ENCODE measurements at places on chromosomes 6 and 20. TPM values are rescaled to one million over a fixed set of nuclear protein-coding genes. Genes with fewer than 3 reads are reported as not detected.

Gene FOXQ1
- polyA plus RNA-seq, result 9.0 TPM

GRCh38 chr6:157757430-157758403 is 65.3 kb upstream of the SNX9 start:
- DNase-seq, result no peak

- no peak for DNase-seq
Observed at GRCh38 chr6:167717867-167718266, 108.8 kb upstream of the AFDN start.

GRCh38 chr20:63682384-63683139 is 13.9 kb upstream of the TNFRSF6B start:
- DNase-seq, result no peak

Gene ITPR3
- 11.0 TPM for polyA plus RNA-seq

DNA sequence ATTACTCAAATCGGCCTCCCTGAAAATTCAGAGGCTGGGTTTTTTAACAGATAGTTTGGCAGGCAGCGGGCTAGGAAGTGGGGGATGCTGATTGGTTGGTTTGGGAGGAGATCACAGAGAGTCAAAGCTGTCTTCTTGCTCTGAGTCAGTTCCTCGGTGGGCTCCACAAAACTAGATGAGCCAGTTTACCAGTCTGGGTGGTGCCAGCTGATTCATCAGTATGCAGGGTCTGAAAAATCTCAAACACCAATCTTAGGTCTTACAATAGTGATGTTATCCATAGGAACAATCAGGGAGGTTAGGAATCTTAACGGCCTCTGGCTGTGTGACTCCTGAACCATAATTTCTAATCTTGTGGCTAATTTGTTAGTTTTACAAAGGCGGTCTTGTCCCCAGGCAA is 190.7 kb downstream of the C6orf118 start:
- DNase-seq, result no peak

DNA sequence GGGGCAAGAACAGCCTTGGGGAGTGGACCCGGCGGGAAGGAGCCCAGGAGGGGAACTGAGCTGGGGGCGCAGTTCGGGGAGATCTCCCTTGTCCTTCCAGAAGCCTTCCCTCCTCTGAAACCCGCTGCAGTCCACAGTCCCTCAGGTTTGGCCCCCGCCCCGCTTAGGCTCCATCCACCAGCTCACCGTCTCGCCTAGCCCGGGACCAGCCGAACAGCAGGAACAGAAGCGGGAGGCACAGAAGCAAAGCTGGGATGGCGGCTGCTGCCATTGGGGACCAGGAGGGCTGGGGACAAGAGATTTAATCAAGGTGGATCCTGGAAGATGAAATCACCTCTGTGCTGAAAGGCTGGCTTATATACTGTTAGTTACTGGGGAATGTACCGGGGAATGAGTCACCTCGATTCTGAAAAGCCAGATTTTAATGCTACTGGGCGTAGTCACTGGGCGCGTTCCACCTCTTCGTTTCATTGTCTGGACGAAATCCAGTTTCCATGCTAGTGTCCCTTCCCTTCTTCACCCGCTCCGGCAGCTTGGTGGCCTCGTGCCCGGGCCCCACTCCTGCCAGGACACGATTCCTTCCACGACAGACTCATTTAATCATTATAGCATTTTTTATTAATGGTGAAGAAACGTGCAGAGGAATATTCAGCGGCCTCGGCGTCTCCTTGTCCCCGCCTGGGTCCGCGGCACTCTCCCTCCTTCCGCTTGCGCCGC is at the start of gene RAET1L:
RAET1L (minus strand) TSS at position 332 of the 717 bp plus-strand sequence; CDS start at position 271, 61 bp downstream.
- DNase-seq, result peak; percentile 61

DNA sequence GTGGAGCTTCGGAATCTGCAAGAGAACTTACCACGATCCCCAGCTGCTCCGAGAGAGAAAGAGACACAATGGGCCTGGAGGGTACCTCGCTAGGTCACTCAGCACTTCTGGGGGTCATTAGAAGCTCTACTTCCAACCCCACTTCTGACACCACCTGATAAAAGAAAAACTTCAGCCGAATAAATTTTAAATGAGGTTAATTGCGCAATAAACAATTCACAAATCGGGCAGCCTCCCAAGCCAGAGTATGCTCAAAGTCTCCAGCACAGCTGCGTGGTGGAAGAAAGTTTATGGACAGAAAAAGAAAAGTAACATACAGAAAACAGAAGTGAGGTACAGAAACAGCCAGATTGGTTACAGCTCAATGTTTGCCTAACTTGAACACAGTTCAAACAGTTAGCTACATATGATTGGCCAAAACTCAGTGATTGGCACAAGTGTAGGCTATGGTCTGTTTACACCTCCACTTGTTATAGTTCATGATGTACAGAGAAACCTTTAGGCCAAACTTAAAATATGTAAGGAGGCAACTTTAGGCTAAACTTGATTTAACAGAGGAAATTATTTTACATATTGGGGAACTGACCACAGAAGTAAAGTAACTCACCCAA is 52.6 kb downstream of the COL11A2 start:
- DNase-seq, result no peak

DNA sequence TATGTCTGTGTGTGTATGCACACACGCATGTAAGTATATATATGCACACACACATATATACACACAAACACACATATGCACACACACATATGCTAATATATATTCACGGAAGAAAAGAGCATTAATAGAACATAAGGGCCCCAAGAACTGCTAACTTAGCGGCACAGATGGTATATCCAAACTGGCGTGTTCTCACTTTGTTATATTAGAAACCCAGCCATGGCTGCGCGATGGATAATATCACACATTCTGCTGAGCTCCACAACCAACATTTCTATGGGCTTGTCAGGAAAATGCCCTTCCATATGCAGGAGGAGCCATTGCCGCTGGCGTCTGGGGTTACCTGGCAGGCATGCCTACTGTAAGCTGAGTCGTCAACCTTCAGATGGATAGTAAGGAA is 122.1 kb downstream of the TTLL2 start:
- DNase-seq, result no peak

Gene ISM1
- polyA plus RNA-seq, result 1.4 TPM

- DNase-seq, result no peak
Observed at GRCh38 chr6:105504706-105505105, 101.8 kb upstream of the PREP start.

Gene CDH26
- 1.4 TPM for polyA plus RNA-seq

GRCh38 chr6:91613481-91613880 is 1026.6 kb upstream of the MAP3K7 start:
- DNase-seq, result no peak

Gene PCIF1
- 44.0 TPM for polyA plus RNA-seq

Gene TDP2
- 29.7 TPM for polyA plus RNA-seq

DNA sequence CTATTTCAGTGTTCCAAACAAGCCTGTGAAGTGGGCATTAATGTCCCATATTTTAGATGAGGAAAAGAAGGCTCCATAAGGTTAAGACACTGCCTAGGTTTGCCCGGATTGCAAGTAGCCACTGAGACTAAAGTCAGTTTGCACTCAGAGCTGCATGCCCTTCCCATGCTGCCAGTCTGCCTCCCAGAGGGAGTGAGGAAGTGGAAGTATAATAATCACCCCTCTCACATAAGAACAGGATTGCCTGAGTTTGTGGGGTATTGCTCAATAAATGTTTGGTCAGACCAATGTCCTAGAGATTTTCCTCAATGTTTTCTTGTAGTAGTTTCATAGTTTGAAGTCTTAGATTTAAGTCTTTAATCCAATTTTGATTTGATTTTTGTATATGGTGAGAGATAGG is 43.9 kb upstream of the CLIC5 start:
- DNase-seq, result no peak

Gene BMP5
- 28.2 TPM for polyA plus RNA-seq

- peak; percentile 23 for DNase-seq
Observed at GRCh38 chr6:13712599-13712898, 914 bp upstream of the RANBP9 start.

Gene LPA
- polyA plus RNA-seq, result 0.11 TPM

Gene TBX18
- polyA plus RNA-seq, result 8.3 TPM

- no peak for DNase-seq
Observed at GRCh38 chr6:7185561-7185960, 77.8 kb downstream of the RREB1 start.

- DNase-seq, result no peak
Observed at GRCh38 chr6:125251516-125252220, 50.1 kb downstream of the HDDC2 start.

GRCh38 chr6:74311431-74311830 is 615.4 kb downstream of the CD109 start:
- no peak for DNase-seq

DNA sequence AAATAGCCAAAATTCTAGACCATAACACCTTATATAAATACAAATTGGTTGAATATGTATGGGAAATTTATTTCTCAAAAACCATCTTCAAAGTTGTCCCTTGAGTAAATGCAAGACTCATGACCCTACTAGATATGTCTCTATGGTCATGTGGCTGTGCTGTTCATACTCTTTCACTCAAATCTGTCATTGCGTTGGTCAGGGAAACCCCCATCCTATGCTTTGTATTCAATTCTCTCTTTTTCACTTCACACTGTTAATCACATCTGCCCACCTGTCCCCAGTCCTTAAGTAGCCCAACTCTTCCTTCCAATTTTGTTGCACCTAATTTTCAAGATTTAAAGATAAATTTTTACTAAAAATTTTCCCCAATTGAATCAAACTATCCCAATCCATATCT is 51.0 kb downstream of the RPS12 start:
- DNase-seq, result no peak

DNA sequence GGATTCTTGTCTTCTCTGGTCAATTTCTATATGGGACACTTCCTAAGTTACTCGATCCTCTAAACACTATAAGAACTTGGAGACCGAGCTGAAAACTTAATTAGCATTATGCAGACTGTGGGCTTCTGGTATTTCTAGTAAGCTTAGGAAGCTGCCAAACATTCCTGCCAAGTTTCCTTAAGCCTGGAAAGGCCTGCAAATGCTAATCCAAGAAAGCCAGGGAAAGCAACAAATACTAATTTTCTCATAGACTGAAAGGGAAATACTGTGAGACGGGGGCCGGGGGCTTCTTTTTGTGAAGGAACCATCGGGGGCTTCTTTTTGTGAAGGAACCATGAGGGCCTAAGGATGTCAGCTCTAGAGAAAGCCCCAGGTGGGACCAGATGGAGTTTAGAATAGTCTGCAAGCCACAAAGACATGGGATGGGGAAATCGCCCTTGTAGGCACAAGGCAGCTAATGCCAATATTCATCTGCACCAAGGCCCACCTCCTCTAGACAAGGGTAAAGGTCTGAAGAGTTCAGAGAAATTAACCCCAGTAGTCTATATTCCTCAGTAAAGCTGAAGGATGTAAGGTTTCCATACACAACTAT is 332.4 kb upstream of the PRDM1 start:
- DNase-seq, result no peak

DNA sequence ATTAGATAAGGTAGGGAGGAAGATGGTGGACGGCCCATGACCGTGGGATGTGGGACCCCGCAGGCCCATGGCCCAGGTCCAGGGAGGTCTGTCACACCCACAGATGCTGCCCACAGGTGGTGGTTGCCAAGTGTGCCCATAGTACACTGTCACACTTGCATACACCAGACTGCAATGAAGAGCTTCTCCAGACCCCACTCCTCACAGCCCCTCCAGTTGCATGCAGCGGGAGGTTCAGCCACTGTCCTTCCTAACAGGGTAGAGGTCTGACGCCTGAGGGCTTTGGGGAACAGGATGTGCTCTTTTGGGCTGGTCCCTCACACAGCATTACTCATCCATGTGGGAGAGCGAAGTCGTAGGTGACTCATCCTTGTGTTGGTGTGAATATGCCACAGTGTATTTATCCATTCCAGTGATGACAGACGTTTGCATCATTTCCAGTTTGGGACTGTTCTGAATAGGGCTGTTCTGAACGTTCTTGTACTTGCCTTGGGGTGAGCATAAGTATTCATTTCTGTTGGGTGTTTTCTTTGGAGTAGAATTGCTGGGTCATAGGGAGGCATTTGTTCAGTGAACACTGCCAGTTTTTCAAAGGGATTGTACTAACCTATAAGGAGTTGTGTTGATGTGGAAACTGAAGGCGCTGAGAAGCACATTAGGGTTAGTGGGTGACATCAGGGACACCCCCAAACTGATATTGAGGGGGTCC is 10.1 kb upstream of the PYGB start:
- DNase-seq, result no peak

Gene STK4
- 11.6 TPM for polyA plus RNA-seq

- no peak for DNase-seq
Observed at GRCh38 chr20:48287552-48288170, 502.4 kb upstream of the SULF2 start.

GRCh38 chr6:21539621-21540100 is 53.9 kb upstream of the SOX4 start:
- DNase-seq, result no peak

- peak; percentile 86 for DNase-seq
Observed at GRCh38 chr6:14440940-14441781, 323.6 kb downstream of the CD83 start.

DNA sequence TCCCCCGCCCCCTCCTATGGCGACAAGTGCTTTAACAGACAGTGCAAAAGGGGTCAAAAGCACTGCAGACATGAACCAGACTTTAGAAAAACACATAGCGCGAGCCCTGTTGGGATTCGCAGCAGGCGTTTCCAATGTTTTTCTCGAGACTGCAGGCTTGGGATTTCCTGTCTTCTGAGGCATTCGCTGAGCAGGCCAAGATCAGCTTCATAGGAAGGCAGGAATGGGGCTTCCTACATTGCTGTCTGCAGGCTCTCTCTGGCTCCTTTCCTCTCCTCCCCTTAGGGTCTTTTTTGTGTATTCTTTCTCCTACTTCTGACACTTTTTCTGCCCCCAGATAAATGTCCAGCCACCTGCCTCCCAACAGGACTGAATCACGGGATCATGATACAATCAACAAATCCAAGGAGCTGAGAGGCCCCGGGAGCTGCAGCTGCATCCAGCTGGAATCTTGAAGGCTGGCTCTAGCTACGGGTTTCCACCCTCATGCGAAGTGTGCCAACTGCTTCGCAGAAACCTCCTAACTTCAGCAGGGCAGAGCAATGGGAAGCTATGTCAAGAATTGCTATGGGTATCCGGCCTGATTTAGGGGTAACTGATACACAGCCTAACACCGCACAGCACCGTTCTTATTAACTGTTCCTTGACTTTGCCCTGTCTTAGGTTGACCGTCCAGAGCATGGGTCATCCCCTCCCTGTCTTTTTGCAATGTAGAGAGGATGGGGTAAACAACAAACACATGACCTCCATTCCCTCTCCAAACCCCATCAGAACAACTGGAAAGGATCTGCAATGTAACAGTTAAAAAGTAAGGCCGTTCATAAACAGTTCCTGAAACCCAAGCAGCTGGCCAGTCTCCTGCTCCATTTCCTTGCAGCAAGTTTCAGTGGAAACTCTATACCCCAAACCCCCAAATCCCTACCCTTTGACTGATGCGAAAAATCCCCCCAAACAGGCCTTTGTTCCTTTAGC is 31.5 kb downstream of the SNX5 start:
- DNase-seq, result peak; percentile 71

DNA sequence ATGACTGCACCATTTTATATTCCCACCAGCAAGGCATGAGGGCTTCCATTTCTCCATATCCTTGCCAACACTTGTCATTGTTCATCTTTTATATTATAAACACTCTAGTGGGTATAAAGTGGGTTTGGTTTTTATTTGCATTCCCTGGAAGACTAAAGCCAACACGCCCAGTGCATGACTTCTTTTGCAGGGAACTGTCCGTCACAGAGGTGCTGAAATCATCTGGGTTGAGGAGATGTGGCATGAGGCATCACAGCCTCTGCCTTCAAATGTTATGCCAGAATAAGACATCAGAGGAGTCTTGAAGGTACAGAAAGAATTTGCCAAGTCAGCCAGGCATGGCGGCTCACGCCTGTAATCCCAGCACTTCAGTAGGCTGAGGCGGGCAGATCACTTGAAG is 29.9 kb upstream of the FAM210B start:
- DNase-seq, result no peak

Data from urinary bladder (tissue), 4 donors.